Stimulated activated CD8-positive, alpha-beta memory T cell treated with anti-CD3 and anti-CD28 coated beads, Interleukin-7, amount 100 ng/mL, for 4 hours (primary cell): ENCODE measurements at places on chromosomes 5 and 9.

DNA sequence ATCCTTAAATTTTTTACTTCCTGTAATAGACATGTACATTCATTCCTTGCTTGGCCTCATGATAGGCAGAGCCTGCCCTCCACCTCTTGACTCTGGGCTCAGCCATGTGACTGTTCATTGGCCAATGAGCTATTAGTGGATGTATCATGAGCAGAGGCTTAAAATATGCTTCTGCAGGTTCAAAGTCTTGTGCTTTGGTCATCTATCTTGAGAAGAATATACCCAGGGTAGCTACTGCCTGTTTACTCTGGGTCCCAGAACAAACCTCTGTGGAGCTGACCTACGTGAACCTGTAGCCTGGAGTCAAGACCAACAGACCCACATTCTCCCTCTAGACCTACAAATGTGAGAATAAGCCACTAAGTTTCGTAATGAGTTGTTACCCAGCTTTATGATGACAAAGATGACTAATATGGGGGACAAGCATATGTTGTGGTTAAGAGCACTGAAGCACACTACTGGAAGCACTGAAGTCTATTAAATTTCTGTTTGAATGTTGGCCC is 244.4 kb downstream of the MAST4 start:
- no peak for DNase-seq

- DNase-seq, result no peak
These were observed 23.9 kb upstream of the SLC25A51 start for GRCh38 chr9:37927601-37928551.

GRCh38 chr5:67350618-67351201 is 154.1 kb upstream of the CD180 start:
- DNase-seq, result no peak

DNA sequence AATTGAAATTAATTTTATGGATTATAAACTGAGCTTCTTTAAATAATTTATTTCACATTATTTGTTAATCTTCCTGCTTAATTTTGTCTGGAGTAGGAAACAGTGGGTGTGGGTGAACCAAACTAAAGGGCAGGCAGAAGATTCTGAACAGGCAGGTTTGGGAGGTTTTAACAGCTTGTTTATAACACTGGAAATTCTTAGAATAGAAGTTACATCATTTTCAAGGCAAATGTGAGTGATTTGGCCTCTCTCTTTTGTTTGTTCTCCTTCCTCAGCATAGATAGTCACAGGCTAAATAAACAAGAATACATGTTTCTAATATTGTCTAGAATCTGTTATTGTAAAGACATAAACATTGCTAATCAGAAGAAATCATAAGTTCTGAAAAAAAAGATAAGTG is 970.9 kb upstream of the NUDT12 start:
- no peak for DNase-seq

GRCh38 chr5:142006363-142007236 is 6.2 kb downstream of the GNPDA1 start:
- peak; percentile 24 for DNase-seq

GRCh38 chr9:135258461-135258860 is 171.0 kb downstream of the OLFM1 start:
- DNase-seq, result no peak

- DNase-seq, result no peak
These were observed 132.3 kb downstream of the UNC13B start for GRCh38 chr9:35294066-35294465.

DNA sequence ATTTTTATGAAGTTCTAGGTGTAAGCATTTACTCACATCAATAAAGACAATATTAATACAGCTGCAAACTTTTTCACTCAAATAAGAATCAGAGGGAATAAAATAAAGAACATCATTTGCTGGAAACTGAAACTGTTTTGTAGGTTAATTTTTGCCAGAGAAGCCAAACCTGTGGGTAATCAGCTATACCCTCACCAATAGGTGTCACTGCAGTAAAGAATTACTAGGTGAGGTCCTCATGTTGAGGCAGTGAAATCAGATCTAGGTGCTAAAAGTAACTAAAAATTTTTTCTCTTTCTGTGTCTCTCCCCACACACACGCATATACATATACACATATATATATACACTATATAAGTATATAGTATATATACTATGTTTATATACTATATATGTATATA is 1016.3 kb upstream of the SEMA6A start:
- DNase-seq, result no peak

- no peak for DNase-seq
These were observed 28.7 kb upstream of the SNX24 start for GRCh38 chr5:122816756-122817155.

GRCh38 chr5:93607367-93608258 is 24.6 kb downstream of the NR2F1 start:
- DNase-seq, result peak; percentile 20

- no peak for DNase-seq
These were observed 112.8 kb upstream of the HMHB1 start for GRCh38 chr5:143699121-143699520.

DNA sequence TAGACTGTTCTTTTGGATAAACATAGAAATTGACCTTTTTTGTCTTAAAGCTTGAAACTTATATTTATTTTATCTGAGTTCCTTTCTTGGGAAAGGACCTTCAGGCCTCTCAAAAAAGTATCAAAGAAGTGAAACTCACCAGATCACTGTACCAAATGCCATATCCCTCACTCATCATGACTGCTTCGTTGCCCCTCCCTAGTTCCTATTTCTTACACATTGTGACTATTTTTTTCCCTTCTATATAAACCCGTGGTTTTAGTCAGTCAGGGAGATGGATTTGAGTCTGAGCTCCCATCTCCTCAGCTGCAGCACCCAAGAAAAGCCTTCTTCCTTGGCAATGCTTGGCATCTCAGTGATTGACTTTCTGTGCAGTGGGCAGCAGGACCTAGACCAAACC is 129.4 kb downstream of the LPAR1 start:
- no peak for DNase-seq

DNA sequence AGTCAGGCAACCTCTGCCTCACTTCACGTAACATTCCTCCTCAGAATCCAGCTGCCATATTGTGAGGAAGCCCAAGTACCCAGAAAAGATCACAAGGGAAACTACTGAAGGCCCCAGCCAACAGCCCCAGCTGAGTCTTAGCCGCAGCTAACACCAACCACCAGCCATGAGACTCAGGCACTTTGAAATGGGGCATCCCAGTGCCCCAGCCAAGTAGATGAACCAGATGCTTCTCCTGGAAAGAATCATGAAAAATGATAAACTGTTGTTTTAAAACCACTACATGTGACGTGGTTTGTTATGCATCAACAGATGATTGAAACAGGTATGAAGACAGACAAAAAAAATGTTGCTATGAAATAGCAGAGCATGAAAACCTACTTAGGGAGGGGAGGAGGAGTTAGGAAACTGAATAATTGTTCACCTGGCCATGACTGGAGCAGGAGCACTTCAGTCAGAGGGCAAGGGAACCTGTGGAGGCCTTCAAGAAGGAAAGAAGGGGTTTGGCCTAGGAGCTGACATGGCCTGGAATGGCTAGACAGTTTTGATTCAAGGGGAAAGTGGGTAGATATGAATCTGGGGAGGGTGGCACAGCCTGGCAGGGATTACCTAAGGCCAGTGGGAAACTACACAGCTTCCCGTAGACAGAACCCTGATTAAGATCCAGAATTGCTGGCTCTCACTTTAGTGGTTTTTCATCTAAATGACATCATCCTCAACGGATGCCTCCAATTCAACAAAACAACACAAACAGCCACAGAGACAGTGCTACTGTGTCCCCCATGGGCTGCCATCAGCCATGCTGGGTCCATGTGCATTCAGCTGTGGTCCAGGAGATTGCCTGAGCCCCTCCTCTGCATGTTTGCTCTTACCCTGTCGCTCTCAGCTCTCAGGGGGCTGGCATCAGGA is 211.6 kb downstream of the SYK start:
- no peak for DNase-seq

GRCh38 chr5:37165761-37166160 is 83.4 kb downstream of the CPLANE1 start:
- DNase-seq, result no peak

- DNase-seq, result no peak
These were observed 333.1 kb downstream of the ASTN2 start for GRCh38 chr9:117081641-117082317.

GRCh38 chr9:129939431-129939830 is 103.6 kb downstream of the FNBP1 start:
- DNase-seq, result no peak

DNA sequence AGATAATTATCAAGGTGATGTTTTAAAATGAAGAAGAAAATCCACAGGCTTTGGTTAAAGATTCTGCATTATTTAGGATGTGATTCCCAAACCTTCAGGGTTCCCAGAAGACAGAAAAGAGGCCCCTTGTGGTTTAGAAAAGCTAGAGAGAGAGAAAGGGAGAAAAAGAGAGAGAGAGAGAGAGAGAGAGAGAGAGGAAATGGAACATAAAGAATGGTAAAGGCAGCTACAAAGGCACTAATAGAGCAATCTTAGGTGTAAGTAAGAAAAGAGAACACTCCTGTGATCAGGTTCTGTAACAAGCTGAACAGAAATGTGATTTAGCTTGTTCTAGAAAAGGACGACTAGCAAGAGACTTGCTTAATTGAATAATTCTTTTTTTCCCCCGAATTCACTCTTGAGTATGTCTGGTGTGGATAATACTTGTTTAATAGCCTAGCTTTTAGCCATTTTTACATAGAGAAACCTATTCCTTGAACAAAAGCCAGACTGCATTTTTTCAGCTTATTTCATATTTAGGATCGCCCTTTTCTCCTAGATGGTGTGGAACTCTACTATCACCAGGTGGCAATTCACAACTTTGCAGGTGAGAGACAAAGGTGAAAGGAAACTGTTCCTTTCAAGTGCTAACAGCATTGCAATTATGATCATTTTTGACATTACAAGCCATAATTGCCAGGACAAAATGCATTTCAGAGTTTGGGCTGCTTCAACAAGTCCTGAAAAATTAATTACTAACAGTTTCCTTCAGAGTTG is 57.6 kb upstream of the SH3GL2 start:
- no peak for DNase-seq

DNA sequence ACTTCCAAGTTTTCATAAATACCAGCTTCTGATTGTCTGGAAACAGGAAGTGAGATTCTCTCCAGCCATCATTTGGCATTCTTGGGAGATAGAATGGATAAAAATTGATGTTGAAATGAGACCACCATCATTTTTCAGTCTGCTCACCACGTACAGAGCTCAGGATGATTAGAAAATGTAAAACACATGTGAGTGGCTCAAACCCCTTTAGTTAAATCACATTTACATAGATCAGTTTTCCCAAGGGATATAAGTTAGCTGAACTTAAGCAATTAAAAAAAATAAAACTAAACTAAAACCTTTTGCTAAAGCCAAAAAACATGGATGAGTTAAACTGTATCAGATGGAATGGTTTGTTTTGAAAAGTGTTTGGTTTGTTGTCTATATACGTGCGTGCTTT is 37.1 kb upstream of the GDNF start:
- DNase-seq, result no peak

GRCh38 chr5:139287890-139288635 is 5.5 kb upstream of the MATR3 start:
- DNase-seq, result no peak

DNA sequence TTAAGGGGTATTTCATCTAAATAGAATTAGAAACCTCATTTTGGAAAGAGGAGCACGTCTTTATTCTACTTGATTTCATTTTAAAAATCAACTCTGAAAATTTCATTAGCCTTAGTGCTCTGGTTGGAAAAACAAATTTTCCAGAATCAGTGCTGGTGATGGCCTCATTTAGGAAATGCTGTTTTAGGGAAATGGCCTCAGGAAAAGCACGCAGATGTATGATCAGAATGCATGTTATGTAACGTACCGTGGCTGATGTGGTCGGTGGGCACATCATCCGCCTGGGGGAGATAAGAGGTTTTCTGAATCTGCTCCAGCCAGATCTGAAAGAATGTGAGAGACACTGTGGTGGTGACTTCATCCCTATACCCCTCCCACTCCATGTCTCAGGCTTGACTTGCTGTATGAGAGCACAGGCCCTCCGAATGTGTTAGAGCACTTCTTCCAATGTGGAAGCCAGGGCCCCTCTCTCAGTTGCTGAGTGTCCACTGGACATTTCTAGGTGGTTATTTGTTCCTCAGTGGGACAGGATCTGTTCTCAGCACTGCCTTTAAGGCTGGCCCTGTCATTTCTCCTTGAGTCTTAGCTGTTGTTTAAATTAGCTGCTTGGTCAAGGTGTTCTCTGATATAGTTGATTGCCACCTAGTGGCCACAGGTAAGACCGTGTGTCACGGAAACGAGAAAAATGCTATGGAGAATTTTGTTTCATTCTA is 96.5 kb downstream of the ARHGAP26 start:
- peak; percentile 14 for DNase-seq

GRCh38 chr9:70581214-70581954 is 166.9 kb upstream of the KLF9 start:
- DNase-seq, result no peak

- no peak for DNase-seq
These were observed 11.7 kb upstream of the UGT3A2 start for GRCh38 chr5:36078430-36078829.

GRCh38 chr9:109426626-109427402 is 71.3 kb downstream of the PTPN3 start:
- DNase-seq, result no peak

GRCh38 chr5:60148366-60148765 is 254.8 kb upstream of the PDE4D start:
- DNase-seq, result no peak

DNA sequence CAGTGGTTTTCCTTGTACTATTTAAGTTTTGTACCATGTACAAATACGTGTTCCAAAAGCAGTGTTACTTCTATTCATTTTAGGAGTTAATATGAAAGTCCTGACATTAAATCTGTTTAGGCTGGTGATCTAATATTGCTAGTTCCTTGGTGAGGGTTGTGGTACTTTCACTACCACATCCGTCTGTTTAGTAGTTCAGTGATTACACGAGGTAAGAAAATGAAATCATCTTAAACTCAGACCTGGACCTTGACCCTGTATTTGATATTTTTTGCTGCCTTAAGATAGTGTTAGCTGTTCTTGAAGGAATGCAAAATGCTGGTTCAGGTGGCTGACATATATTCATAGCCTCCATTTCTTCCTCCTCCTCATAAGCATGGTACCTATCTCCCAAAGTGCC is 50.3 kb downstream of the MTAP start:
- DNase-seq, result no peak

DNA sequence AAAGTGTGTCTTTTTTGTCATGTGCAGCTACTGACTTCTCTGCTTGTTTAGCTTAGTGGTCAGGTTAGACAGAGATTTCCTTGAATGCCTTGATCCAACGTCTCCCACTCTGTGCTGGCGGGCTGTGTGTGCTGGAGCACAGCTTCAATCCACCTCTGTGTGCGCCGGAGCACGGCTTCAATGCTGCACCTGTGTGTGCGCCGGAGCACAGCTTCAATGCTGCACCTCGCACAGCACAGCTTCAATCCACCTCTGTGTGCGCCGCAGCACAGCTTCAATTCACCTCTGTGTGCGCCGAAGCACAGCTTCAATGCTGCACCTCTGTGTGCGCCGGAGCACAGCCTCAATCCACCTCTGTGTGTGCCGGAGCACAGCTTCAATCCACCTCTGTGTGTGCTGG is 69.0 kb upstream of the PHYKPL start:
- DNase-seq, result no peak
